Smooth muscle cell of trachea (primary cell): ENCODE measurements at places on chromosomes 11 and 22. TPM values are rescaled to one million over a fixed set of nuclear protein-coding genes. Genes with fewer than 3 reads are reported as not detected.

SCGB2A2 gene
- not detected in 2 replicates for total RNA-seq

SLC15A3 gene
- total RNA-seq, result 4.8 and 26.3 TPM in 2 replicates

GNAZ gene
- total RNA-seq, result 0.87 and 1.2 TPM in 2 replicates

RCE1 gene
- total RNA-seq, result 16.7 and 22.2 TPM in 2 replicates

SHISA8 gene
- not detected in 2 replicates for total RNA-seq

MS4A15 gene
- total RNA-seq, result not detected in 2 replicates

ARHGAP8 gene
- 1.2 TPM in 1 of 2 replicates, not detected in the other for total RNA-seq

OR8D1 gene
- not detected in 2 replicates for total RNA-seq

POGLUT3 gene
- total RNA-seq, result 29.3 and 52.7 TPM in 2 replicates

PHOX2A gene
- total RNA-seq, result not detected in 2 replicates

C1QTNF5 gene
- total RNA-seq, result 12.1 and 29.8 TPM in 2 replicates

HMBS gene
- 8.9 and 10.3 TPM in 2 replicates for total RNA-seq

SMTNL1 gene
- total RNA-seq, result not detected in 2 replicates

HEPHL1 gene
- not detected in 2 replicates for total RNA-seq

KRTAP5-8 gene
- not detected in 2 replicates for total RNA-seq

CENPM gene
- total RNA-seq, result 3.5 and 33.3 TPM in 2 replicates

DAGLA gene
- 2.2 and 4.8 TPM in 2 replicates for total RNA-seq

MPZL3 gene
- total RNA-seq, result 0.17 and 0.29 TPM in 2 replicates

NUP98 gene
- total RNA-seq, result 100 and 161 TPM in 2 replicates

TCF20 gene
- 25.5 and 26.3 TPM in 2 replicates for total RNA-seq

DMC1 gene
- total RNA-seq, result 2.8 and 15.3 TPM in 2 replicates

CARNS1 gene
- 0.15 and 0.66 TPM in 2 replicates for total RNA-seq

C22orf23 gene
- 0.29 and 0.50 TPM in 2 replicates for total RNA-seq

MAML2 gene
- total RNA-seq, result 10.6 and 11.3 TPM in 2 replicates

TMEM45B gene
- total RNA-seq, result not detected in 2 replicates

FAM111B gene
- total RNA-seq, result 0.17 and 8.7 TPM in 2 replicates

RELT gene
- 1.2 and 2.3 TPM in 2 replicates for total RNA-seq

TEX12 gene
- total RNA-seq, result 0.15 TPM in 1 of 2 replicates, not detected in the other

SYCE3 gene
- total RNA-seq, result not detected in 2 replicates

FAM180B gene
- total RNA-seq, result 0.17 TPM in 1 of 2 replicates, not detected in the other

DEFB131B gene
- total RNA-seq, result not detected in 2 replicates

OR56A1 gene
- total RNA-seq, result under 0.01 TPM in 1 of 2 replicates, not detected in the other

BLID gene
- total RNA-seq, result 11.4 and 20.2 TPM in 2 replicates

MMP3 gene
- 9.5 and 13.4 TPM in 2 replicates for total RNA-seq
